ENCODE measurements at places on chromosomes 1 and 21. TPM values are rescaled to one million over a fixed set of nuclear protein-coding genes. Genes with fewer than 3 reads are reported as not detected.

- no peak for DNase-seq
These were observed 948 bp downstream of the TXLNA start for GRCh38 chr1:32180186-32181060.

Gene PTGFR
- total RNA-seq, result 2.0 TPM

DNA sequence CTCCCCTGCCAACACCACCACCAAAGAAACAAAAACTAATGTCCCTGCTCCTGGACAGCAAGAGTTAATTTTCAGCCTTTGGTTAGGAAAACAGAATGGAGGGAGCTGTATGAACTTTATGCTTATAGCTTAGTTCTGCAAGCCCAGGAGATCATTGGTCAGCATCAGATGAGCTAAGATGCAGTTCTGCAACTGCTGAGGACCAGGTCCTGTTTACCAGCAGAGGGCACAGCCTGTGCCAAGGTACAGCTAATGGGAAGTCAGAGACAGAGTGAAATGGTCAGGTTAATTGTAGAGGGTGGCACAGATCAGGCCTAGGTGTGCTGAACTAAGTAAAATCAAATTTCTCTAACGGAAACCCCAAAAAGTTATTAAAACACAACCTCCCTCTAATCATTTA is 161.3 kb downstream of the ROR1 start:
- DNase-seq, result no peak

- no peak for DNase-seq
These were observed 113.4 kb downstream of the PTBP2 start for GRCh38 chr1:96834986-96835385.

GRCh38 chr1:155835548-155835947 is 21.5 kb downstream of the GON4L start:
- no peak for DNase-seq

- no peak for DNase-seq
These were observed 30.5 kb downstream of the SIM2 start for GRCh38 chr21:36729310-36729970.

- DNase-seq, result no peak
These were observed 668.8 kb downstream of the KIF26B start for GRCh38 chr1:245823408-245824147.

DNA sequence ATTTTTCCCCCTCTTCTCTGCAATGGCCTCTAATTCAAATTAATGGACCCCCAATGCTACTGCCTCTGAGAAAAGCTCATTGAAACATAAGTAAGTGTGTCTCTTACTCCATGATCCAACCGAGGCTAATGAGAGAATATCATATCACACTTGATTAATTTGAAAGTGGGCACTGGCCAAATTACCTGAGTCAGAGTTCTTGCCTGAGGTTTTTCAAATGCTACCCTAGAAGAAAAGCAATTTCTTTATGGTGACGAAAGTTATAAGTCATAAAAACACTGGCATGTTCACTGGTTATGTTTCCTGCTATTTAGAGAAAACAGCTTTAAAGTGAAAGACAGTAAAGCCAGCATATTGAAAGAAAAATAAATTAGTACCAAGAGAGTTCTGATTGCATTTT is 368.8 kb upstream of the TMPRSS15 start:
- DNase-seq, result no peak

Gene ADGRL2
- 64.2 TPM for total RNA-seq

Gene GJA9
- not detected for total RNA-seq

GRCh38 chr1:233647636-233648035 is 33.7 kb downstream of the KCNK1 start:
- no peak for DNase-seq

Gene OR2M3
- not detected for total RNA-seq

- no peak for DNase-seq
These were observed 19.9 kb upstream of the NEK2 start for GRCh38 chr1:211695135-211695816.

Gene NBPF4
- total RNA-seq, result not detected

Gene LAMTOR5
- 112 TPM for total RNA-seq

Gene SZRD1
- 113 TPM for total RNA-seq

DNA sequence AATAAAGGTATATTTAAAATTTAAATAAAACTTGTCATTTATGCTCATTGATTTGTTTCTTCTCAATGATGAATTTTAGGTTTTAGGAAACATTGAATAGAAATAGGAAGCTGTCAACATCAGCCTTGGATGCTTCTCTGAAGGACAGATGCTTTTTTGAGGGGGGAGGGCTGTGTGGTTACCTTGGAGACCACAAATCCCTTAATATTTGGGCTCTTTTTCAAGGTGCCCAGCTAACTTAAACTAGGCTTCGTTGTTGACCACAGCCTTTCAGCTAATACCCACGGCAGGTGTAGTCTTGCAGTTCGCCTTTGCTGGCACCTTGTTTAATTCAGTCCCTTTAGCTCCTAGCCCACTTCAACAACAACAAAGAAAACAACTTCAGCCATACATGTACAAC is 22.5 kb downstream of the TENT5C start:
- no peak for DNase-seq

Gene CD1D
- not detected for total RNA-seq

GRCh38 chr21:42031816-42032215 is 21.7 kb upstream of the ZBTB21 start:
- no peak for DNase-seq

- no peak for DNase-seq
These were observed 18.8 kb upstream of the C2CD2 start for GRCh38 chr21:41972511-41973205.

- DNase-seq, result no peak
These were observed 154.5 kb downstream of the DENND1B start for GRCh38 chr1:197620714-197621163.

DNA sequence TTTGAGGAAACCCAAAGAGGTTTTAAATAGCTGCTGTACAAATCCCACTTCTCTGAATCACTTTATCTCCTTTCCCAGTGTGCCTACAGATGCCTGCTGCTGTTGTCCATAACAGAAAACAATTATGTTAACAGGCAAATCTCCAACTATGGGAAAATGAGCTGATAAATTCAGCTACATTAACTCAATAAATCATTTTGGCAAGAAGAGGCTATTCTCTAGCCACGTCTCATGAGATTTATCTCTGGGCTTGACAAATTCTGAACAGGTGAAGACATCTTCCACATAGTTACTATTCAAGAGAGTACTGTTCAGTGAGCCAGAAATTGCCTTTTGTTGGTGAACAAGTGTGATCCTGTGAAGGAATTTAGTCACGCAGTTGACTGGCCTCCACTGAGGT is 327.1 kb upstream of the FMN2 start:
- DNase-seq, result no peak

DNA sequence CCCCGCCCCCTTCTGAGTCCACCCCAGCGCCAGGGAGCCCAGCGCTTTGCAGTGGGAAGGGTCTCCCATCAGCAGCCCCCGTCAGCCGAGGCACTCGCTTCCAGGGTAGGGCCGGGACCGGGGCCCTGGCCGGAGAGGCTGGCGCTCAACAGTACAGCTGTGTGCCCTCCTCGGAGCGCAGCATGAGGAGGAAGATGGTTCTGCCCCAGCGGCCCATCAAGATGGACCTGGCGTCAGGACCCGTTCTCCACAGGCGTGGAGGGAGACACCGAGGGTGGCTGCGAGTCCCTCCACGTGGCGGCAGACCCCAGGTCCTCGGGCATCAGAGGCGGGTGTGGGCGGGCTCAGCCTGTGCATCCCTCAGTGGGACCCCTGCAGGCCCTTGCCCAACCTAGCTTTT is 54.3 kb downstream of the MORN1 start:
- no peak for DNase-seq

GRCh38 chr1:207922554-207922953 is 11.6 kb upstream of the CD34 start:
- DNase-seq, result no peak

Gene NUF2
- 3.3 TPM for total RNA-seq

DNA sequence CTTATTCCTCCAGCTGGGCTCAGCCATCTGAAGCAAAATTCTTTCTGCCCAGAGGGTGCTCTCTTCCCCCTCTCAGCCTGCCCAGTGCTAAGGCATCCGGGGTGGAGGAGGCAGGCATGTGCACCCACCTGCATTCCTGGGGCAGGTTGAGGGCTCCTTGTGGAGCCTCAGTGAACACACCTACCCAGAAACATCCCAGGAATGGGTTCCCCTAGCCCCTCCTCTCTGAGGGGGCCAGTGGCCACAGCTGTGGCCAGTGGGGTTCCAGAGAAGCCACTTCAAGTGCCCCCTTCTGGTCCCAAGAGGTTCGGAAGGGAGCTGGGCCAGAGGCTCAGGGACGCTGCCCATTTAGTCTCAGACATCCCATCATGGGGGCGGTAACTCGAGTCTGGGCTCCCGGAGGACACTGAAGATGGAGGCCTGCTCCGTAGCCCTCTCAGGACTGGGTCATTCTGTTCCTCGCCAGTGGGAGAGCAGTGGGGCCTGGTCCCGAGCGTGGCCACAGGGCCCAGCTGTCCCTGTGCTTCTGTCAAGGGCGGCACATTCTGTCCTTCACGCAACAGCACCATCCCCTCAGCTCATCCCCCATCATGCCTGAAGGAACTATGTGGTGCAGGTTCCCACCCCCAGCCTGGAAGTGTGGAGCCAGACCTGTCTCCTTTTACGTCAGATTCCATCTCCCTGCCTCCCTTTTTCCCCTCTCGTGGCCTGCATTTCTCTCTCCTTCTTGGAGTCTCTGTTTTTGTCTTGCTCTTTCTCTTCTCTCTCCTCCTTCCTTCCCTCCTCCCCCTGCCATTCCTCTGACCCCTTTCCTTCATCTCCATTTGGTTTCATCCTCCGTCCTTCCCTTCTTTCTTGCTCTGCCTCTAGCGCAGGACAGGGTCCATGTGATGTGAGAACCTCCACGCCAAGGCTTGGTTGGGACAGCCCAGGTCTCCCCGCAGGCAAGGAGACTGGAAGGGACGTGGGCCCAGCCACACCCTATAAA is 49.6 kb upstream of the KDM4A start:
- DNase-seq, result no peak

Gene HCRTR1
- 0.21 TPM for total RNA-seq

Gene NEXN
- total RNA-seq, result 47.6 TPM

DNA sequence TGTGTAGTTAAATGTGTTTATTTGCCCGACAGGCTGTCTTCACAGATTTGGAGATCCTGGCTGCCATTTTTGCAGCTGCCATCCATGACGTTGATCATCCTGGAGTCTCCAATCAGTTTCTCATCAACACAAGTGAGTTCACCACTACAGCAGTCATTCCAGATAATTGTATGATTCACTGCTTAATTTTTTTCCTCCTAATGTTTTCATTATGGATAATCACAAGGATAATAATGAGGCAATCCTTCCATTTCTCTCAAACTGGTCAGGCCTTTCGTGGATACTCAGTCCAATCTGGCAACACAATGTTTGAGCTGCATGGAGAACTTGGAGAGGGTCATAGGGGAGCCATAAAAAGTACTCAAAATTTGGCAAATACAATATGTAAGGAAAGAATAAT is 168.3 kb upstream of the SGIP1 start:
- no peak for DNase-seq

GRCh38 chr1:173474097-173474779 is 2.9 kb upstream of the PRDX6 start:
- no peak for DNase-seq

Gene NGF
- 41.4 TPM for total RNA-seq

GRCh38 chr21:45502600-45502999 is 39.6 kb downstream of the SLC19A1 start:
- peak; percentile 46 for DNase-seq

GRCh38 chr1:117067533-117068370 is 7.6 kb downstream of the TTF2 start:
- no peak for DNase-seq

Gene FBXO2
- 1.6 TPM for total RNA-seq

Gene PRDM16
- total RNA-seq, result 19.0 TPM

DNA sequence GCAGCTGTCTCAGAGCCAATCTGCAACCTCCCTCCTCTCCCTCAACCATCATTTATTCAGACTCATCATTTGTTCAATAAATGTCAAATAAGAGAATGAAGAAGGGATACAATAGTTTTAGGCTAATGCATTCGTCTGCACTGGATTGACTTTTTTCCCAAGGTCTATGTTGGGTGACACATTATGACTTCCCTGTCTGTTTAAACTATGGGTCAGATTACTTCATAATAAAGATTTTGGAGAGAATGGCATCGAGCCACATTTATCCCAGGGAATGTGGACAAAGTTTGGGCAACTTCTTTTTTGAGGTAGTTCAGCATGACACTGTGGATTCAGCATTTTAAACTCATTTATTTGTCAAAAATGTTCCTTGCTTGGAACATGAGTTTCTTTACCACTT is 107.4 kb upstream of the ADGRL2 start:
- DNase-seq, result no peak

GRCh38 chr1:209633335-209633997 is 18.8 kb downstream of the LAMB3 start:
- DNase-seq, result no peak

- no peak for DNase-seq
These were observed 52.5 kb downstream of the ANGPTL1 start for GRCh38 chr1:178818416-178818815.
